ENCODE measurements at places on chromosomes 7 and 10. TPM values are rescaled to one million over a fixed set of nuclear protein-coding genes. Genes with fewer than 3 reads are reported as not detected.

DNA sequence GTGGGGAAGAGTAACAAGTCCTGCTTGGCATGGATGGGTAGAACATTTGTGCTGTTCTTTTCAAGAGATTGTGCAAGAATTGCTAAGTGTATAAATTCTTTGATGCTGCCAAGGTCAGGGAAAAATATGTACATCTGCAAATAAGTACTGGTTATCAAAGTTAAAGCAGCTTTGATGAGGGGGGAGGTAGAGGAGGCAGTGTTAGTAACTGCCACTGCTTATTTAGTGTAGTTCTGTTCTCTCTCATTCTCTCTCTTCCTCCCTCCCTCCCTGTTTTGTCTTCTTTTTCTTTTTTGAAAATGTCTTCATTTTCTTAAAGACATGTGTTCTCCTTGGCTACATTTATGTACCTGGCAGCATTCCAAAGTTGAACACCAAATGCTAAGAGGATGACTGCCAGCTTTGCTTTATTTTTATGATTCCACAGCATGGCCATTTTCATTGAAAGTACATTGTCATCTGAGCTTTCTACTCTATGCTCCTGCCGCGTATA is 18.6 kb downstream of the CACNB2 start:
- no peak for DNase-seq

- DNase-seq = no peak
Observed at GRCh38 chr7:123327661-123328060, 127.9 kb upstream of the SLC13A1 start.

DNA sequence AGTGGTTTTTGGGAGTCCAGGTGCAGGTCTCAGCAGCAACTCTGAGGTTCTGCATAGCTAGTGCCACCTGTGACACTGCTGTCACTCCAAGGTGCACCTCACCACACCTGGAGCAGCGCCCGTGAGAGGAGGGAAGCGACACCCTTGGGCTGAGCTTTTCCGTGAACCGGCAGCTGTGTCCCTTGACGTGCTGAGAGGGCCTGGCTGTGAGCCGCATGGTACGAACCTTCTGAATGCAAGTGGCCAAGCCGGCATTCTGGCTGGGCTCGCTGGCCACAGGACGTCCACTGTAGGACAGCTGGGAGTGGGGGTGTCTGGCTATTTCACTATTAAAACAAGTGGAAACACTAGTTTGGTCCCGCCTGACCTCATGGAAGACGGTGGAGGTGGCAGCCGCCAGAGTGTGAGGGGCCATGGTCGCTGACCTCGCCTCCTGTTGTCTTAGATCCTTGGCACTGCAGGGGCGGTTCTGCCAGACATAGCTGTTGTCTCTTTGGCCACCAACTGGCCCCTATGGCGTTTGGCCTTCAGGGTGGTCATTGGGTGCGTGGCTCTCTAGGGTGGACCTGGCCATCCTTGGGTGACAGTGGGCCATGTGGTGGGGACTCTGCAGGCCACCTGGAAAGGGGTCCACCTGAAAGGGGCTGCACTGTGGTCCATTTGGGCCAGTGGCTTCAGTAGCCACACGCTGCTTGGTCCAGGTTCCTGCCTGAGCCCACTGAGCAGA is 12.9 kb downstream of the INPP5A start:
- no peak for DNase-seq

GRCh38 chr10:125720002-125720382 is 483 bp downstream of the EDRF1 start:
- DNase-seq = no peak

GRCh38 chr7:16301291-16301690 is 120.0 kb downstream of the CRPPA start:
- no peak for DNase-seq

The UMAD1 gene
- 9.0 TPM for total RNA-seq

The GAD2 gene
- 15.3 TPM for total RNA-seq

The ZNF727 gene
- not detected for total RNA-seq

DNA sequence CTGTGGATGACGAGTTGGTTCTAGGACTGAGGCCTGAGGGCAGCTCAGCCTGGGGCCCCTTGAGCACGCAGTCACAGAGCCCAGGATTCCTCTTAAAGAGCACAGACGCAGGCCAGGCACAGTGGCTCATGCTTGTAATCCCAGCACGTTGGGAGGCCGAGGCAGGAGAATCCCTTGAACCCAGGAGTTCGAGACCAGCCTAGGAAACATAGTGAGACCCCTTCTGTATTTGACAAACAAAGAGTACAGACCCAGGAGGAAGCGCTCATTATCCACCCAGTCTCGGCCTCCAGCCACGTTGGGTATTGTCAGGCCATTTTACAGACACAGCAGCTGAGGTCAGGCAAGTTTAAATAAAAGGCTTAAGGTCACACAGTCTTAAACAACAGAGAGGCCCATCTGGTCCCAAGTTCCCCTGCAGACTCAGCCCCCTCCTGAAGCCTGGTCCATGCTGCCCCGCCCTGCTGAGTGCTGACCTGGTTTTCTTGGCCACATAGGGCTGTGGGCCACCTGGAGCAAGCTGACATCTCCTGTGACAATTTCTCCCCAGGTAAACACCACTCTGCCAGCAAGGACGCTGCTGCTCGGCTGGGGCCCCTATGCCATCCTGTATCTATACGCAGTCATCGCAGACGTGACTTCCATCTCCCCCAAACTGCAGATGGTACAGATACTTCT is 12.6 kb downstream of the RGR start:
- no peak for DNase-seq

GRCh38 chr10:78459639-78460037 is 426.0 kb downstream of the RPS24 start:
- no peak for DNase-seq

GRCh38 chr7:154998481-154998880 is 4.4 kb downstream of the PAXIP1 start:
- no peak for DNase-seq

The DHX32 gene
- 33.2 TPM for total RNA-seq

The CDH23 gene
- total RNA-seq = 7.4 TPM

The SPDYE16 gene
- 0.51 TPM for total RNA-seq

DNA sequence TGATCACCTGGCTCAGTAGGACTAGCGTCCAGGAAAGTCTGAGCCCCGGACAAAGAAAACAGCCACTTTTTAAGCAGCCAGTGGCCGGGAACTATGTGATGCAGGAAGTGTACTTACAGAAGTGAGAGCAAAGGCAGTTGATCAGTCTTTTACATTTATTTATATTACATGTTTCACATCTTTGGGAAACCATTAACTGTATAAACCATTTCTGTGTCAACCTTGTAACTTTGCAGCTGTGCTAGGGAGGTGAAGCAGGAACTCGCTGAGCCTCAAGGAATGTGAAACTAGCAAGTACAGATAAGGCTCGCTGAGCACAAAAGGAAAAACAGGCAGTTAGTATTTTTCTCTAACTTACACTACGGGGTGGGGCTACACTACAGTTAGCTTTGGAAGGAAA is 39.9 kb upstream of the HECW1 start:
- DNase-seq = no peak

The AS3MT gene
- total RNA-seq = 4.9 TPM

The ANTXRL gene
- total RNA-seq = not detected

DNA sequence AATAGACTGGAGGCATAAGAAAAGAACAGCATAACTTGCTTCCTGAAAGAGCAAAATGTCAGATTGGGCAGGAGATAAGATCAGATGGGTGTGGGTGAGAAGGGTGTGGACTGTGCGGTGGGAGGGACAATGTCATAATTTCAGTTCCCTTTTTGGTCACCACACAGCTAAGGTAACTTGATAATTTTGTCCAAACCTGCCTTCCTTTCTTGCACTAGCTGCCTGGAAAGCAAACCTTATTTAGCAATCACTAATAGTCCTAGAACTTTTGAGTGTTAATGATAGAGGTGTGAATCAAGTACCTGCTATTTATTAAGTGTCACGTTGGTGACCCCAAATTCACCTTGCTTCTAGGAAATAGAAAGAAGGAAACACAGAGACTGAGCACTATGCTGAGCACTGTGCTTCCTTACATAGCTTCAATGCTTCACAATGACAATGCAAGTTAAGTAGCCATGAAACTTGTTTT is 72.4 kb upstream of the SP4 start:
- no peak for DNase-seq

DNA sequence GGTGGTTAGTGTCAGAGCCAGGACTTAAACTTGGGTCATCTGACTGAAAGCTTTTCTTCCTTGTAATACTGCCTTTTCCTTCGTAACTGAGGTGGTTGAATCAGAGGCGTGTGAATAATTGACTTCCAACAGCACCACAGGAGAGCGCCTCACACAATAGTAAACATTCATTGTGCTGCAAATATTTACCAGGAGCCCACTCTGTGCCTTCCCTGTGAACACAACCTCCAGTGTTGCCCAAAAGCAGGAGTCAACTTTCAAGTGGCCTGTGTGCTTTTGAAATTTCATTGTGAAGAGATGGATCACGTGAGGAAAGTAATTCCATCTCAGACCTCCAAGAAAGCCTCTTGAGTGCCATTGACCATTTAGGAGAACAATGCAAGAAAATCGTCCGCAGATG is 60.2 kb downstream of the ADRA2A start:
- DNase-seq = no peak

The MEOX2 gene
- 3.0 TPM for total RNA-seq

- DNase-seq = no peak
Observed at GRCh38 chr7:47741984-47742383, 160.1 kb upstream of the TNS3 start.

The LIPN gene
- total RNA-seq = 0.24 TPM

- DNase-seq = peak; percentile 53
Observed at GRCh38 chr10:122307669-122308416, 36.7 kb downstream of the BTBD16 start.

- DNase-seq = no peak
Observed at GRCh38 chr7:150986556-150986955, 4.3 kb upstream of the NOS3 start.

GRCh38 chr7:44639671-44640321 is 33.4 kb downstream of the OGDH start:
- no peak for DNase-seq

- no peak for DNase-seq
Observed at GRCh38 chr10:8048281-8049008, 6.0 kb upstream of the GATA3 start.

The SEMA4G gene
- 46.0 TPM for total RNA-seq

- DNase-seq = no peak
Observed at GRCh38 chr7:112252141-112252540, 45.6 kb downstream of the ZNF277 start.

- no peak for DNase-seq
Observed at GRCh38 chr7:105256761-105257231, 131.9 kb downstream of the SRPK2 start.

DNA sequence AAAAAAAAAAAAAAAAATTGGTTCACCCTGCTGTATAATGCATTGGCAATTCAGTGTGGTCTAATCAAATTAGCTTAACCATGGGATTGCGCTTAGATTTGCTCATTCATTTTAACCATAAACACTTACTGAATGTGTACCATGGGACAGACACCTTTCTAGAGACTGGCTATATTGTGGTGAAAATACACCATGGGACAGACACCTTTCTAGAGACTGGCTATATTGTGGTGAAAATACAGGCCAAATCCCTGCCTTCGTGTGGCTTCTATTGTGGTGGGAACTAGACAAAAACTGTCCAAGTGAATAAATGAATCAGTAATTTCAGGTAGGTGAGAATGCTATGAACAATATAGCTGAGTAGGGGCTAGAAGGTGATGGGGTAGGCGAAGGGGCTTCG is 10.2 kb upstream of the REPIN1 start:
- no peak for DNase-seq

DNA sequence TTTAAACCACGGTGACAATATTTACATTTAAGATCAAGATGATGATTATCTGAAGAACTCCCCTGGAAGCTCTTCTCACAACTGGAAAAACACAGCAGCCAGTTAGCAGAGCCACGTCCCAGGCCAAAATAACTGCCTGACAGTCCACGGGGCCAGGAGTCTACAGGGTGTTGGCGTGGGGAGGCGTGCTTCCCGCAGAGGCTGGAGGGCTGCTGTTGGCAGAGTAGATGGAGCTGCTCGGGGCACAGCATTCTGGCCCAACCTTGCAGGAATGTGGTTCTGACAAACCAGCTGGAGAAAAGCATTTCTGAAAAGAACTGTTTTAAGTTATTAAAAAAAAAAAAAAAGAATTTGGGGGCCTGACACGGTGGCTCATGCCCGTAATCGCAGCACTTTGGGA is 177.9 kb downstream of the EBF3 start:
- no peak for DNase-seq

DNA sequence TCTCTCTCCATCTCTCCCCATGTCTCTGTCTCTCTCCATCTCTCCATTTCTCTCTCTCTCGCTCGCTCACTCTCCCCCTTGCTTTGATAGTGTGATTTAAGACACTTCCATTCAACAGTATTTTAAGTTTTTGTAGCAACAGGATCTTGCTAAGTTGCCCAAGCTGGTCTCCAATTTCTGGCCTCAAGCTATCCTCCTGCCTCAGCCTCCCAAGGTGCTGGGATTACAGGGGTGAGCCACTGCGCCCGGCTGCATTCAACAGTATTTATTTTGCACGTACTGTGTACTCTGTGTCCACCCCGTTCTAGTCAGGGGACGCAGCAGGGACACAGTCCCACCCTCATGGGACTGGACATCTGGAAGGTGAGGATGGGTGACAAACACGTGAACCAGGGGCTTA is 14.4 kb upstream of the PDGFA start:
- no peak for DNase-seq

DNA sequence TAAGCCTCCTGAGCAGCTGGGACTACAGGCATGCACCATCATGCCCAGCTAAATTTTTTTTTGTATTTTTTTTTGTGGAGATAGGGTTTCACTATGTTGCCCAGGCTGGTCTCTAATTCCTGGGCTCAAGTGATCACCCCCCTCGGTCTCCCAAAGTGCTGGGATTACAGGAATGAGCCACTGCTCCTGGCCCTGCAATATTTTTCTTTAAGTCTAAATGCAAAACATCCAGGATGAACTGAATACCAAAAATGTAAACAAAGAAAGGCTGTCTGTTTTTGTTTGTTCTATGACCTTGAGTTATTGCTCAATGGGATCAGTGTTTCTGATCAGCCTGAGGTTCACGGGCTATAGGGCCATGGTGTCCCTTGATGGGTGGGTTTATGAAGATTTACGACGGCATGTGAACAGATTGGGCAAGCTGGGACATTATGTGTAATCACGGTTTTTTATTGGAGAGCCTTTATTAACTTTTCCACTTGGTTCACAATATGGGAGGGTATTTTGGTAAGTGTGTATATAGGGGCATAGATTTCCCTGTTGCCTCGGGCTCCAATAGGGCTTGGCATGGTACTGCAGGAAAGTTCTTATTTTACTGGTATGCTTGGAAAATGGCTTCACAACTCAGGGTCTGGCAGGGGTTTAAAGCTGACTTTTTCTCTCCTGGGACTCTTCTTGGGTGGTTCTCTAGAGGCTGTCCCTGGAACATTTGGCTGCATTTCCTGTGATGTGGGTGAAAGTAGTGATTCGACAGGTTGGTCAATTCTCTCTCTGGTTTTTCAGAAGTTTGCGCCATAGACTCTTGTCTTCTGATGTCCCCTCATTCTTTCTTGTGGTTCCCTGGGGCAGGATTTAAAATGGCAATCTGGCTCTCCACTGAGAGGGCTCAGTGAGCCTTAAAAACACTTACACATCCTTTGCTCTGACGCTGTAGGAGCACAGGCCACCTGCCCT is 41.6 kb downstream of the MRPS33 start:
- DNase-seq = no peak

The FRAT1 gene
- 4.7 TPM for total RNA-seq

The NUTM2E gene
- 0.86 TPM for total RNA-seq

Measured in type B pancreatic cell (in vitro differentiated cells).